ENCODE measurements at places on chromosomes 4 and X.

- no peak for DNase-seq
Observed at GRCh38 chrX:119132961-119133360, 5.3 kb upstream of the KIAA1210 start.

DNA sequence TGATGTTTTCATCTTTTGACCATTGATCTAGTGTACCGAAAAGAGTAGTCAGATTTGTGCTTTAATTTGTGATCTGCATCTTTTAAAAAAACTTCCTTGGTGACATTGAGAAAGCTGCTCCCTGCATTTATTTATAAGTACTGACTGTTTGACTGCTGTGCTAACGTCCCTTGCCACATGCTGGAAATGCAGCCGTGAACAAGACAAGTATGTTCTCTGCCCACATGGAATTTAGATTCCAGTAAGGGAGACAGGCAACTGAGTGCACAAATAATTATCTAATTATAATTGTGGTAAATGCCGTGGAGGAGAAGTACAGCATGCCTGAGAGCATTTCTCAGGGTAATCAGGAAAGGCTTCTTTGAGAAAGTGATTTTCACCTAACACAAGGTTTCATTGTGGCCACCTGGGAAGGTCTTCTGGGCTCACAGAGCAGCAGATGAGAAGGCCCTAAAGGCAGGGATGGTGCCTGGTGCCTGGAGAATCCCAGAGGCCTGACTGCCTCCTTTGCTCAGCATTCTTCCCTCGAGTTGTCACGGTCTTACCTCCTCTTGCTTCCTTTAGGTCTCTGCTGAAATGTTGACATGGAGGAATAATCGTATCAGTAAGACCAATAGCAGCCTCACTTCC lies 55.8 kb downstream of the PTTG2 start:
- no peak for DNase-seq

- no peak for DNase-seq
Observed at GRCh38 chrX:128846385-128846784, 676.9 kb downstream of the SMARCA1 start.

DNA sequence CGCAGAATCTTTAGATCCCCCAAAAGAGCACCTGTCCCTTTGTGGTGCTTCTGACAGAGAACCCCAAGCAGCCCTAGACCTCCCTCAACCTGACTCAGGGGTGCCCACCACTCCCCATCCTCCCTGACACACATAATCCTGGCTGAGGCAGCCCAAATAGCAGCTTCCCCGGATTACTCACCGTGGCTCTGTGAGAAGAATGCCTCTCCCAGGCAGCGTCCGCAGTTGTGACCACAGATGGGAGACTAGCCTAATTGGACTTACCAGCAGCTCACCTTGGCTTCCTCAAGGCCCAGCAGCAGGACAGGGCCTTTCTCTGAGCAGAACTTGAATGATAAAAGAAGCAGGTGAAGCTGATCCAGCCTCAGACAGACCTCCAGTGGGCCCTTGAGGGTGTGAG lies 10.3 kb upstream of the ODAPH start:
- DNase-seq, result no peak

DNA sequence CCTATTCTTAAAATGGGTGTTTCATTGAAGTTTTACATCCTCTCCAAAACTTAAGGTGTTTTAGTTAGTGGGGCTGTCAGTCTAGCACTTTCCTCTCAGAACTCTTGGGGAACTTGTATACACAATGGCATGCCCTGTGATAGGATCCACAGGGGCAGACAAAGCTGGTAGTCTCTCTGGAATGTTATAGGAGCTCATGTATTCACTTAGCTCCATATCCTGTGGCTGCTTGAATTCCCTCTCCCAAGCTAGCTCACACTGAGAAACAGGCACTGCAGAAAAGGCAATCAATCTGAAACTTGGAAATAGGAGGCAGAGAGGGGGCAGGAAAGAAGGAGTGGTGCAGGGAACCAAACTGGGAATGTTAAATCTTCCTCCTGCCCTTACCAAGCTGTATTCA lies 26.3 kb upstream of the ARMCX2 start:
- DNase-seq, result no peak

DNA sequence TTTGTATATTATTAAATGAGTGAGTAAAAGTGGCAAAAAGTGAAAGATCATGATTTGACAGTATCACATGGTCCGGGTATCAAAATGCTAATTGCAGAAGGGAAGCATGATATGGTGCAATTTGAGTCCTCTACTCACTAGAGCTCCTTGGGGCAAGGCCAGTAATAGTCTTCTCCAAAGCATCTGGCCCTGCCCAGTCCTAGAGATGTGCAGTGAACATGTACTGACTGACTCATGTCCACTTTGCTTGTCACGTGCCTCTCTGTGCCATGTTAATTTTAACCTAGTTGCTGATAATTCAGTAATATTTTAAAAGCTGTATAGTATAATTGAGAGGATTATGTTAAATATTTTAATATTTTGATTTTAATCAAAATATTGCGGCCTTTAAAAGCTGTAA lies 54.6 kb upstream of the TENM3 start:
- DNase-seq, result no peak

DNA sequence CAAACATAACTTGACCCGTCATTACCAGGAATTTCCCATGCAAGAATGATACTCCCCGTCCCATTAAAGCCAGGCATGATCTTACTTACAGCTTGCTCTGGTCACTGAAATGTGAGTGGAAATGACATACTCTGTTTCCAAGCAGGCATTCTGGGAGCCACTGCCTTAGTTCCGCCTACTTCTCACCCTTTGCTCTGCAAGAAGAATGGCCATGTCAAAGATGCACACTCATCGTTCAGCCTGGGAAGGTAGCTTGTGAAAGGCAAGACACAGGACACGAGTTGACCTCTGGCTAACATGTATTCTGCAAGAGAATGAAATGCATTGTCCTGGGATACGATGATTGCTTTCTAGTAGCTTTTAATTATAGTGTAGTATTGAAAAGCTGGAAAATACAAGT lies 1144.4 kb downstream of the NLGN4X start:
- no peak for DNase-seq

GRCh38 chr4:165343353-165344191 lies 16.1 kb downstream of the MSMO1 start:
- DNase-seq, result peak; percentile 10

DNA sequence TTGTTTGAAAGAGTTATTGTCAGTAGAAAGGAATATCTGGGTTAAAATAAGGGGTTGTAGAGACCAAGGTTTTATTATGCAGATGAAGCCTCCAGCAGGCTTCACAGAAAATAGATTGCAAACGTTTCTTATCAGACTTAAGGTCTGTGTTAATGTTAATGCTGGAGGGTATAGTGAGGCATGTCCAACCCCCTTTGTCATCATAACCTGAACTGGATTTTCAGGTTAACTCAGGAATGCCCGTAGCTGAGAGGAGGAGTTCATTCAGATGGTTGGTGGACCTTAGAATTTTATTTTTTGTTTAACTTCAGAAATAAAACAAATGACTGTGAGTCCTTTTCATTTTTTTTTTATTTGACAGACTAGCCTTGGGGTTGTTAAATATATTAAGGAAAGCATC lies 354.1 kb downstream of the GPM6A start:
- no peak for DNase-seq

- DNase-seq, result no peak
Observed at GRCh38 chrX:112819008-112819640, 21.5 kb downstream of the AMOT start.

- DNase-seq, result no peak
Observed at GRCh38 chrX:136112286-136112685, 35.0 kb upstream of the FHL1 start.

DNA sequence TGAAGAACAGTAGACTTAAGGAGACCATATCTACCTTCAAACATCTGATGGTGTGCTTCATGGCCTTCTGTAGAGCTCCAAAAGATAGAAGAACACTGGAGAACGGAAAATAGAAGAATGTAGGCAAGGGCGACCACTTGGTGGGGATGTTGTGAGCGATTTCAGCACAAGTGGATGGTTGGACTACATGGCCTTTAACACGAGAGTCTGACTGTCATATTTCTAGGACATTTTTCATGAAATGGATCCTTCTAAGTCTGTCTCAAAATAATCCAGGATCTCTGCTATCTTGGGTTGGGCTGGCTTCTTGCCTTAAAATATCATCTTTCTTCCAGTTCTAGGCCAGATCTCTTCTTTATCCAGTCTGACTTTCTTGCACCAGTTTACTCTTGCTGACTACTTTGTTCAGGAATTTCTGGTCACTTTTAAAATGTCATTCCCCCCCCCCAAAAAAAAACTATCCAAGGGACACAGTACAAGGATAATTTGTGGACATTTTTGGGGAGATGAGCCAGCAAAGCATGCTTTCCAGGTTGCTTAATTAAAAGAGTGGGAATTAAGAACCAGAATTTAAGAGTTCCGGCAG lies 1.2 kb upstream of the MID1IP1 start:
- DNase-seq, result peak; percentile 24

GRCh38 chrX:26511589-26512363 lies 295.8 kb downstream of the MAGEB5 start:
- DNase-seq, result no peak

- no peak for DNase-seq
Observed at GRCh38 chr4:33323393-33323792, 2603.2 kb downstream of the PCDH7 start.

DNA sequence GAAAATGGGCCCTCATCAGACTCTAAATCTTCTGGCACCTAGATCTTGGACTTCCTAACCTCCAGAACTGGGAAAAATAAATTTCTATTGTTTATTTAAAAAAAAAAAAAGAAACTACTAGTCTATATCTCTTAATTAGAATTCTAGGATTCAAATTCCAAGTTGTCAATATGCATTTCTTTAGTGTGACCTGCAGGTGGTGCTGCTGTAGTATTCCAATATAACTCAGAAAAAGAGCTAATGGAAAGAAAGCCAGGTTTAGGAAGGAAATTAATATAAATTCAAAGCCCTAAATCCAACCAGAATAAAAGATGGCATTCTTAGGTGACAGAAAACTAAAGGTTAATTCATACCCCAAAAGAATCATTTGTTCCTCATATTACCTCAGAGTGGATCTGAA lies 80.0 kb upstream of the NALF2 start:
- no peak for DNase-seq

DNA sequence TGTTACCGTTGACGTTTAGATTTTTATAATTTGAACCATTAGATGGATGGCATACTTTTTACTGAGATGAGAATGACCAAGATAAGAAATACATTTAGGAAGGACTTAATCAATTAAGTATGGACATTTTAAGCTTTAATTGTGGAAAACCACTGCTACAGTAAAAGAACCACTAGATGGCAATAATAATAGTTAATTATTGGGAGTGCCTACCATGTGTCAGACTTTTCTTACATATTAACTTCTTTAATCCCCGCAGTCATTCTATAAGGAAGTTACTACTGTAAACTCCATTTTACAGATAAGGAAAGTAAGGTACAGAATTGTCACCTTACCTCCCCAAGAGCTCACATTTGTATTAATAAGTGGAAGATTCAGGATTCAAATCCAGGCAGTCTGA lies 48.5 kb upstream of the MYOZ2 start:
- no peak for DNase-seq

GRCh38 chr4:89301902-89302301 lies 5.7 kb downstream of the GPRIN3 start:
- no peak for DNase-seq

DNA sequence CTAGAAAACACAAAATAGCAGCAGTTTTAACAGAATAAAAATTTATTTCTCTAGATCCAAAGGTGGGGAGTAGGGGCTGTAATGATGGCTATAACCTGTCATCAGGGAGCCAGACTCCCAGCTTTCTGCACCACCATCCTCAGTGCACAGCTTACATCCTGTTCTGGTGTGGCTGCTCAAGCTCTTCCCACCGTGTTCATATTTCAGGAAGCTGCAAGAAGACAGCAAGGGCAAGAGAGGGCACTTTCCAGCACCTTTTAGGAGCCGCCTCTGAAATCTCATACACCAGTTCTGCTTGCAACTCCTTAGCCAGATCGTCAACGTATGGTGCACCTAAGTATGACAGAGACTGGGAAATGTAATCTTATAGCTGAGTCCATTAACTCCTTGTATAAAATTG lies 253.7 kb downstream of the CENPC start:
- no peak for DNase-seq

DNA sequence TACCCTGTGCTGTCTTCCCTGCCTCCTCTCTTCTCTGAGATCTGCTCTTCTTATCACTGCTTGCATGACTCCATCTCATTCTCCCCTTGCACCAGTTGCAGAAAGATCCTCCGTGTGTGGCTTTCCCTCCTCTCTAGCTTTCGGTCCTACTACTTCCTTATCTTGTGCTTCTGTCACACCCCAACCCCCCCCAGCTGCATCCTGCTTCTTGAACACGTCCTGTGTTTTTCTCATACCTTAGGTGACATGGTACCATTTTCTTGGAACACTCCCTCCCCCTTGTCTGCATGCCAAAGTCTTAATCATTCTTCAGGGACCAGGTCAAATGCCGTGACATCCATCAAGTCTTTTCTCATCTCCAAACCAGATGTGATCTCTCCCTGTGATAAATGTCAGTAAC lies 46.4 kb downstream of the FHL1 start:
- peak; percentile 41 for DNase-seq

GRCh38 chr4:122309988-122310626 lies 68.7 kb upstream of the ADAD1 start:
- DNase-seq, result no peak

- DNase-seq, result no peak
Observed at GRCh38 chr4:134200811-134201215, 776 bp downstream of the PABPC4L start.

- no peak for DNase-seq
Observed at GRCh38 chr4:102572452-102572851, 71.3 kb downstream of the NFKB1 start.

GRCh38 chrX:15416133-15416993 lies 32.1 kb upstream of the VEGFD start:
- DNase-seq, result no peak

DNA sequence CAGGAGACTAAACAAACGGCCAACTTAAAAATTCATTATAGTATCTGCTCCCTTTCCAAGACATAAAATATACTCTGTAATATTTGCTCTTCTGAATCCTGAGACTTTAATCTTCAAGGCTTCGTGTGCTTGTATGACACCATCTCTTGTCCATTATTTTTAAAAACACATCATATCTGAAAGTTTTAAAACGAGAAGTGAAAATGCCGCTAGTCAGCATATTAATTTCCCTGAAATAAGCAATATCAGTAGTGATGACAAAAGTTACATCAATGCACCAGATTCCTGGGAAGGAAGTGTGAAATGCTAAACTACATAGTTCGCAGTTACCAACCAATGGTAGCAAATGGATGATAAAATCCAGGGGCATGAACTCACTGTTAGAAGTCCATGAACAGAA lies 66.8 kb upstream of the EXOC1L start:
- no peak for DNase-seq

- no peak for DNase-seq
Observed at GRCh38 chrX:12170755-12171154, 32.5 kb downstream of the FRMPD4 start.

DNA sequence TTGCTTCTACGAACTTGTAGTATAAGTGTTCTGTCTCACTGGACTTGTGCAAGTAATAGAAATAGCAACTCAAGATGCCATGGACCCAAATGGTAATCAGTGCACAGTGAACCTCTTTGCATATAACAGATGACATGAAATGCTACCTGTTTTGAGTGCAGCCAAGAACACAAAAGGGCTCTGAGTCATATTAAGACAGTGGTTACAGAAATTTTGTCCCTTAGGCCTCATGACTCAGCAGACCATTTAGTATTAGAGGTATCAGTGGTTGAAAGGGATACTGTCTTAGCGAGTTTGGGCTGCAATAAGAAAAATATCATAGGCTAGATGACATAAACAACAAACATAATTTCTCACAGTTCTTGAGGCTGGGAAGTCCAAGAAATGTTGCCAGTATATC lies 502.9 kb upstream of the PCDH10 start:
- DNase-seq, result no peak
